ENCODE measurements at places on chromosomes 7 and 10. TPM values are rescaled to one million over a fixed set of nuclear protein-coding genes. Genes with fewer than 3 reads are reported as not detected.

DNA sequence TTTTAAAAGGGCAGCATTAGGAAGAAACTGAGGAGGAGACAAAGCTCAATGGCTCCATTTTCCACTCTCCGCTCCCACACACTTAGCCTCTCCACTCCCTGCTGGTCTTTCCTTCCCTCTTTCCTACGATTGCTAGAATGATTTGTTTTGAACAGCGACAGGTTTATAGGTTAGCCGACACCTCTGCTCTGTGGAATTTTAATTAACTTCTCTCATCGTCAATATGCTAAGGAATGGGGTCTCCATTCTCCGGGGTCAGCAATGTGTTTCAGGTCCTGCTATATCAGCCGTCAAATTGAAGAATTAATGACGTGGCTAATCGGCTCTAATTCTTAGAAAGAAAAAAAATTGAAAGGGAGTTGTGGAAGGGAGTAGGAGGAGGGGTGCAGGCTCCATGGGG, 28.9 kb downstream of the FBXW4 start:
- DNase-seq = no peak

- DNase-seq = no peak
Measured at GRCh38 chr10:17427201-17427600, 27.2 kb downstream of the ST8SIA6 start.

DNA sequence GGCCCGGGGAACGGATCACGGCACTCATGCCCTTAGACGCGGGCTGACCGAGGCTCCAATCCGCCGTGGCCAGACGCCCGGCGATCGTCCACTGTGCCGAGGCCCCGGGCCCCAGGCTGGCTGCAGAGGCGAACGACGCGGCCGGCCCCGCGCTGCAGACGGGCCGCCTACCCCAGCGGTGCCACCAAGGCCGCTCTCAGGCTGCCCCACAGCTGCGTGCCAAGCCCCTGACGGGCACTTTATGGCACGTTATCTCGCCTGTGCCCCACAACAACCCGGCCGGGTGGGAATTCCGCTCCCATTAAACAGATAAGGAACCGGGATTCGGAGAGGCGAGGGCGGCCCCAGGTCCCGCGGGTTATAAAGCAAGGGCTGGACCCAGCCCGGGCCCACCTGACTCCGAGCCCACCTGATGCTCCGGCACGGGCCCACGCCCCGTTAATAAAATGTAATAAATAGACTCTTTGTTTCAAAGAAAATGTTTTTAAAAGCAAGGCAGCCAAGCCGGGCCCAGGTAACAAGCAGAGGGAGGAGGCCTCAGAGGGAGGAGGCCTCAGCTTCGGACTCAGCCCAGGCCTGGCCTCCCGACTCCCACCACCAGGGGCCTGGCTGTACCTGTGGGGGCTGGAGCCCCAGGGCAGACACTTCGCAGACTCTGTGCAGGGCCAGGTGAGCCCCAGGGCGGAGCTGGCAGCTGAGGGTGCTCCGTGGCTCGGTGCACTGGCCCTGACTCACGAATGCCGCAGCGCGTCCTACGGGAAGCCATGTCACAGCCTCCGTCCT, 79.7 kb downstream of the FOXL3 start:
- no peak for DNase-seq

GRCh38 chr10:105615715-105616365, 974.8 kb downstream of the SORCS3 start:
- DNase-seq = no peak

DNA sequence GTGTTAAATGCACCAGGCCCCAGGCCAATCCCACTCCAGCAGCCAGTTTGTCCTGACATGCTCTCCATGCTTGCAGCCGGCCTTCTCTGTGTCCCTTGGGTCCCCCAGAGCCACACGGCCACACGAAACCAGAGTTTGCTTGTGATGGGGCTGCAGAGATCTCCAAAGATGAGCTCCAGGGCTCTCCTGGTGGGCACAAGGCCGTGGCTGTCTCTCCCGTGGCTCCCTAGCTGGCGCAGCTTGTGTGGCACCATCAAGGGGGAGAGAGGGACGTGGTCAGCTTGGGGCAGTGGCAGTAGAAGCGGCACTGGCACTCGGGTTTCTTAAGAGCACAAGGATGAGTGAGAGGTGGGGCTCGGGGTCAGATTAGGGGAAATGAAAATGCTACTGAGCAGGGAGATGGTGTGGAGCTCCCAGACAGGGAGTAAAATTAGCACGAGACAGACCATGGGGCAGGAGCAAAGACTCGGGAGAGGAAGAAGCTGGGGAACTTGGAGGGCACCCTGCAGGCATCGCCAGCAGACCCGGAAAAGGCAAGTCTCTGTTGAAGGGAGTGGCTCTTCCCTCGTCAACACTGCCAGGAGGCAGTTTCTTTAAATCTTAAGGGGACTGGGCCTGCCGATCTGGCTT, 572.5 kb upstream of the FOXK1 start:
- DNase-seq = no peak

- no peak for DNase-seq
Measured at GRCh38 chr7:18338910-18339523, 156.5 kb upstream of the HDAC9 start.

GRCh38 chr10:92839191-92840085, 8.9 kb upstream of the EXOC6 start:
- no peak for DNase-seq

DNA sequence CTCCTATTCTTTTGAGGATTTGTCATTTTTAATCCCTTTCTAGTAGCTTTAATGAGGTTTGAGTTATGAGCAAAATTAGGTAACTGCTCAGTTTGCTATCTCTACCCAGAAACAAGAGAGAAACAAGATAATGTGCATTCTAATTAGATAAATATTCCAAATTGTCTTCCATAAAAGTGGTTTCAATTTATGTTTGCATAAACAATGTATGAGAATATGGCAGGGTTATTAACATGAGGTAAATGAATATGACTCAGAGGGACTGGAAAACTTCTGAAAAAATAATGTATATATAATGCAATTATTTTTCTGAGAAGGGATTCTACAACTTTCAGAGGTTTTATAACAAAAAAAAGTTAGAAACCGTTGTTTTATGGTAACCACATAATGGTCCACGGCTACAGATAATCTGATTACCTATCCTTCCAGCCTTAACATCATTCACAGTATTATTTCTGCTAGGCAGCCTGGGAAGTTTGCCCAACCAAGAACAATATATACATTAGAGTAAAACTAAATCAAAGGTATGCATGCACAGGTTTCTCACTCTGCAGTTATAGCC, 101.2 kb downstream of the CRPPA start:
- DNase-seq = no peak

DNA sequence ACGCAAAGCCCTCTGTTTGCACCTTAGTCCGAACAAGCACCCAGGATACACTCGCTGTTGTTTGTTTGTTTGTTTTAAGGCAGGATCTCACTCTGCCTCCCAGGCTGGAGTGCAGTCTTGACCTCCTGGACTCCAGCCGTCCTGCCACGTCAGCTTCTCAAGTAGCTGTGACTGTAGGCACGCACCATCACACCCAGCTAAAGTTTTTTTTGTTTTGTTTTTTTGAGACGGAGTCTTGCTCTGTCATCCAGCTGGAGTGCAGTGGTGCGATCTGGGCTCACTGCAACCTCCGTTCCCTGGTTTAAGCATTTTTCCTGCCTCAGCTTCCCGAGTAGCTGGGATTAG, 76.8 kb downstream of the CTBP2 start:
- DNase-seq = no peak

DNA sequence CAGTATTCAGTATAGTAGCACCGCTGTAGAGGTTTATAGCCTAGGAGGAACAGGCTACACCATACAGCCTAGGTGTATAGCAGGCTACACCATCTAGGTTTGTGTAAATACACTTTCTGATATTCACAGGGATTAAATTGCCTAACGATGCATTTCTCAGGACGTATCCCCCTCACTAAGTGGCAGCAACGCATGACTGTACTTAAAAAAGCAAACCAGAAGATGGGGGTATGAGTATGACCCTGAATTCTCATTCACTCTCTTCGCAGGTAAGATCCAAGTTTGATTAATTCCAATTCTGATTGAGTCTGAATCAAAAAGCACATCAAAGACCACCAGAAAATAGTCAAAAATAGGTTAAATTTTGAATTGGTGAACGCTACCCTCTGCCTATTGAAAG, 972 bp downstream of the ORC5 start:
- no peak for DNase-seq

GRCh38 chr10:116589926-116590325, 833 bp upstream of the PNLIPRP1 start:
- no peak for DNase-seq

GRCh38 chr10:75352650-75353049, 48.9 kb downstream of the ZNF503 start:
- no peak for DNase-seq

GRCh38 chr7:7354674-7355073, 172.3 kb downstream of the C1GALT1 start:
- no peak for DNase-seq

- no peak for DNase-seq
Measured at GRCh38 chr10:59857049-59857448, 49.3 kb downstream of the CCDC6 start.

The NEBL gene
- total RNA-seq = 100 TPM

The OGA gene
- 121 TPM for total RNA-seq

The DYNC1I1 gene
- 4.1 TPM for total RNA-seq

The AZGP1 gene
- 1,064 TPM for total RNA-seq

The HTR7 gene
- 0.08 TPM for total RNA-seq

The SYNPO2L gene
- total RNA-seq = not detected

The VIPR2 gene
- total RNA-seq = 0.32 TPM

Measured in lower leg skin (tissue), 4 donors.